ENCODE measurements at places on chromosomes 7 and 10.
A peak's percentile ranks its signal among the peaks of the same experiment; 100 is the strongest.

DNA sequence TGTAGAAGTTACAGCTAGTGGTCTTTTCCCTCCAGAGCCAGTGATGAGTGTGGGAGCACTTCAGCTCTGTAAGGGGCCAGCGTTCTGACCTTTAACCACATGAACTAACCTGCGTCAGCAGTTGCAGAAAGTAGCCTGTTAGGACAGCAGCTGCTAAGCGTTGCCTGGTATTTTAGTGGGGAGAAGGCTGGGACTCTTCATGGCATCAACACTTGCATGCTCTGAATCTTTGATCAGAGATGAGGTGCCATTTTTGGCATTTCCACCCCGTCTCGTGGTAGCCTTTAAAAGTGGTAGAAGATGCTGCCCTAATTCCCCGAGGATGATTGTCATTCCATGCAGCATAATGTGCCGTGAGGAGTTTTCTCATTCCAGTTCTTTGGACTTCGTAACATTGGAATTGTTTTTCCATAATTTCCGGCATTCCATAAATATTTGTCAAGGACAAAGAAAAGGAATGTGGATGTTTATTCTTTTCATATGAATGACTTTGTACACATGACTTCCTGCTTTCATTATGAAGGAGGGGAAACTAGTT, 92.2 kb downstream of the AVL9 start:
- no peak for DNase-seq

GRCh38 chr10:23694446-23694920, 255.6 kb downstream of the OTUD1 start:
- no peak for DNase-seq

GRCh38 chr10:94487575-94487974, 58.0 kb upstream of the HELLS start:
- DNase-seq: no peak

GRCh38 chr7:105079348-105079747, 65.3 kb downstream of the KMT2E start:
- no peak for DNase-seq

DNA sequence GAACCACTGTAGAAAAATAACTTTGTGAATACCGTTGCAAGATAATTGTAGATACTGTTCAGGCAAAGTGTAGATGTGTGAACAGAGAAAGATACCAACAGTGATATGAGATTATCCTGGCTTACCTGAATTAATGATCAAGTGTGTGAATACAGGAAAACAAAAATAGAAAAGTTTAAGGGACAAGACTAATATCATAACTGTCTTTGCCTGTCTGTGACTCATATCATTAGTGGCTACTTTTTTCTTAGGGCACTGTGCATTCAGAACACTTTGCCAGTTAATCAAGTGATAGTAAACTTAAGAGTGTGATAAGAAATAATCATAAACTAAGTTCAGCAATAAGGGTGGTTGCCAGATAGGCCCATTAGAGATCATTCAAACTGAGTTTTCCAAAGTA, 323.0 kb upstream of the LRGUK start:
- no peak for DNase-seq

DNA sequence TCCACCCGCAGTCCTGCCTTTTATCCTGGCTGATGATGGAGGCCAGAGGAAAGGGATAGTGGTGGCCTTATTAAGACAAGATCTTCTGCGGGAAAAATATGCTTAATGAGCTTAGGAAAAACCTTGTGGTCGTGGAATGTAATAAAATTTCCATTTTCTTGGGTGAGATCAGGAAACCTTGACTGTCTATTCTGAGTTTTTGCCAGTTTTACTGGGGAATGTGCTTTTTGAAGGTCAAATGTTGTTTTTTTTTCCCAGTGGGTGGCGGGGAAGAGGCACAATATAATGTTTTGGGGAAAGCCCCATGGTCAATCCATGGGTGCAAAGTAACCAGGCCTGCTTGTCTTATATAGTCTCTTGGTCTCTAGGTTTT, 118.5 kb downstream of the CREB5 start:
- DNase-seq: no peak

DNA sequence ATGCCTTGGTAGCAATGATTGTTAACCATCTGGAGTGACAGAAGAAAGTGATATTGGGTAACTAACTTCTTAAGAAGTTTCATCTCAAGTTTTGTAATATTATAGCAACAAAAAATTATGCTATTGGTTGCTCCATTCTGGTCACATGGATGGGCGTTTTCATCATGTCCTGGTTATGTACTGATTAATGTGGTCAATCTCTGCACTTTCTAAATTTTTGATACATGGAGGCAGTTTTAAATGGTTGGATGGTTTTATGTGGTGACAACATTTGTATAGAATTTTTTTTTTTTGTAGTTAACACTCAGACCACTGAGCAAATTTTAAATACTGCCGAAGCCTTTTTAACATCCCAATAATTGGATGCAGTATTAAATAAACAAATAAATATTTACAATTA, 55.2 kb upstream of the CCAR1 start:
- no peak for DNase-seq

GRCh38 chr10:86224354-86225102, 142.1 kb downstream of the GRID1 start:
- no peak for DNase-seq

GRCh38 chr10:74677951-74678350, 148.4 kb upstream of the KAT6B start:
- DNase-seq: no peak

DNA sequence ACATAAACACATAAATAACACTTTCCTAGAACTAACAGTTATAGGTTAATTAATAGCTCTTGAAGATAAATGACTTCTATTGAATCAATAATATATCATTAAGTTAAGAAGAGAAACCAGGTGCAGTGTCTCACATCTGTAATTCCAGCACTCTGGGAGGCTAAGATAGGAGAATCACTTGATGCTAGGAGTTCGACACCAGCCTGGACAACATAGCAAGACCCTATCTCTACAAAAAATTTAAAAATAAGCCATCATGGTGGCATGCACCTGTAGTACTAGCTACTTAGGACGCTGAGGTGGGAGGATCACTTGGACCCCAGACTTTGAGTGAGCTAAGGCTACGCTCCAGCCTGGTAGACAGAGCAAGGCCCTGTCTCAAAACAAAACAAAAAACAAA, 38.8 kb downstream of the AKR1D1 start:
- no peak for DNase-seq

DNA sequence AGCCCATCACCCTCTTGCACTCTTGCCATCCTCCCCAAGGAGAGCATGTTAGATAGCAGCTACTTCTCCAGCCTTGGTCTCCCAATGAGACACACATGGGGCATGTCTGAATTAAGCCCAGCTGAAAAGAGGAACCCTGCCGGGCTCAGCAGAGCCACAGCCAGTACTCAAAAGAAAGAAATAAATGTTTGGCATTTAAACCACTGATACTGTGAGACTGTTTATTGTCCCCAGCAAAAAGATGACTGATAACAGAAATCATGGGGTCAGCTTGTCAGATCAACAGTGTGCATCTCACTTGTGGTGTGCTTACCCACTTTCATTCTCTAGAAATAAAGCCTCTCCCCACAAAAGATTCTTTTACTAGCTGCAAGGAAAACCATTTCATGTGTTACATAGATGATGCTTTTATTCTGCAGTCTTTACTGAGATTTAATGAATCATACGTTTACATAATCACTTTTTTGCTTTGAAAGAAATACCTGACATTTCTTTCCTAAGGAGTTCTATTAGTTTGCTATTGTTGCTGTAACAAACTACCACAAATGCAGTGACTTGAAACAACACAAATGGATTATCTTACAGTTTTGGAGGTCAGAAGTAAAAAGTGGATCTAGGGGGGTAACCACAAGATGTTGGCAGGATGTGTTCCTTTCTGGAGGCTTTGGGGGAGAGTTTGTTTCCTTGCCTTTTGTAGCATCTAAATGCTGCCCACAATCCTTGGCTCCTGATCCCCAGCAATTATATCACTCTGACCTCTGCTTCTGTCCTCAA, 20.9 kb downstream of the ANKRD7 start:
- DNase-seq: no peak

DNA sequence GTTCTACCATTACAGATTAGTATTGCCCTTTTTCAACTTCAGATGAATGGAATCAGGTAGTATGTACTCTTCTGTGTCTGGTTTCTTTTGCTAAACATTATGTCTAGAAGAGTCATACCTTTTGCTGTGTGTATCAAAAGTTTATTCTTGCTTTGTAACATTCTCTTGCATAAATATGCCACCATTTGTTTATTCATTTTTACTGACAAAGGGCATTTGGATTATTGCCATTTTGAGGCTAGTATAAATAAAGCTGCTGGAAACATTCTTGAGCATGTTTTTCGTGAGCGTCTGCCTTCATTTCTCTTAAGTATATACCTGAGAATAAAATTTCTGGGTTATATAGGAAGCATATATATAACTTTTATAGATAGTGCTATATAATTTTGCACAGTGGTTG, 121.7 kb upstream of the CSTF2T start:
- no peak for DNase-seq

- DNase-seq: no peak
These were observed 53.7 kb downstream of the TAF3 start for GRCh38 chr10:7872041-7872442.

- peak; percentile 89 for DNase-seq
These were observed 1.4 kb downstream of the CAV1 start for GRCh38 chr7:116525913-116526861.

DNA sequence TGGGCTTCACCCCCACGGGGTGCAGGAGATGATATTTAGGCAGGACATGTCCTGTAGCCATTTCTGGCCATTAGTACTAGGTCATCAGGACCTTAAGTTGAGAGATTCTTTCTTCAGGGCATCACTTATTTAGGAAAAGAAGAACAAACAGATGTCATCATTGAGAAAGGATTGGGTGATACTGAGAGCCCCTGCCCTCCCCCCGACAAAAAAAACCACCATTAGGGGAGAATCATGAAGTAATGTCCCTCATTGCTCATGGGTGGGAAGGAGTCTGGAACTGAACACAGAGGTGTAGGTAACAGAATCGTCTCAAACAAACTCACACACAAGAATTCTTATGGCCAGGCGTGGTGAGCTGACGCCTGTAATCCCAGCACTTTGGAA, 6.4 kb upstream of the ORAI2 start:
- DNase-seq: no peak

DNA sequence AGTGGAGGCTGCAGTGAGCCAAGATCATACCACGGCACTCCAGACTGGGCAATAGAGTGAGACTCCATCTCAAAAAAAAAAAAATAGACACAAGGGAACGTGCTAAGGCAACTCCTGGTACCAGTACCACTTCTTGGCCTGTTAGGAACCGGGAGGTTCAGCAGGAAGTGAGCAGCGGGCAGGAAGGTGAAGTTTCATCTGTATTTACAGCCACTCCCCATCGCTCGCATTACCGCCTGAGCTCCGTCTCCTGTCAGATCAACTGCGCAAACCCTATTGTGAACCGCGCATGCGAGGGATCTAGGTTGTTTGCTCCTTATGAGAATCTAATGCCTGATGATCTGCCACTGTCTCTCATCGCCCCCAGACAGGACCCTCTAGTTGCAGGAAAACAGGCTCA, 69.9 kb upstream of the FOXK1 start:
- DNase-seq: no peak

GRCh38 chr7:4234498-4234855, 447.6 kb upstream of the FOXK1 start:
- DNase-seq: peak; percentile 61

GRCh38 chr7:33757563-33758165, 147.7 kb upstream of the BMPER start:
- no peak for DNase-seq

- no peak for DNase-seq
These were observed 295.9 kb upstream of the FOXK1 start for GRCh38 chr7:4386190-4386589.

GRCh38 chr10:92087750-92088395, 164.3 kb downstream of the BTAF1 start:
- peak; percentile 84 for DNase-seq

- peak; percentile 94 for DNase-seq
These were observed 1.6 kb upstream of the HILPDA start for GRCh38 chr7:128453836-128454804.

DNA sequence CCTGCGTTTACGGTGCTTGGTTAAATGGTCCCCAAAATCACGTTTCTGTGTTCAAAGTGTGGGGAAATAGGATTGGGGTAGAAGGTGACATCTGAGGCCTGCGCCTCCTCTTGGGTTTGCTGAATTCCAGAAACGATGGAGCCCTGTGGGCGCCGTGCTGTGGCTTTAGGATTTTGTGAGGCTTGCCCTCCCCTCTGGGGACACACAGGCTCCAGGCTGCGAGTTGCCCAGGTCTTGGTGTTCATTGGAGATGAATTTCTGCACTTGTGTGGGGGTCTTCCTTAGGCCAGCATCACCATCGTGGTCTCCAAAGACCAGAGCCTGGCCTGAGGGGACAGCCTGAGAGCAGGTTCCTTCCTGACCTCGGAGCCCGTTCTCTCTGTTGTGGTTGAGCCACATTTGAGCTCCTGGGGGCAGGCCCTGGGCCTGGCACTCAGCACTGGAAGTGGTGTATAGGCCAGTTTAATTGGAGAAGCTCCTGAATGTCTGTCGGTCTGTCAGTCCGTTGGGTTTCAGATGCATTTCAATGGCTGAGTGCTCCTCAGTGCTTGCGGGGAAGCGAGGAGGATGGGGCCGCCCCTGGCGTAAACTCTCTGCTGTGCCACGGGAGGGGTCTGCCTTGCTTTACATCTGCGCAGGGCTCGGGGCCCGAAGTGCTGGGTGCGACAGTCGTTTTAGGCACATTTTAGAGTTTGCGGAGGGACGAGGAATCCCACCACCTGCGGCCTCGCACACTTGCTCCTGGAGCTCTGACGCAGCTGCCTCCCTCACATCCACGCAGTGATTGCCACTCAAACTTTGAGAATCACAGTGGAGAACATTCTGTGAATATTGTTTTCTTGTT, 71.7 kb downstream of the DNAJB6 start:
- no peak for DNase-seq

DNA sequence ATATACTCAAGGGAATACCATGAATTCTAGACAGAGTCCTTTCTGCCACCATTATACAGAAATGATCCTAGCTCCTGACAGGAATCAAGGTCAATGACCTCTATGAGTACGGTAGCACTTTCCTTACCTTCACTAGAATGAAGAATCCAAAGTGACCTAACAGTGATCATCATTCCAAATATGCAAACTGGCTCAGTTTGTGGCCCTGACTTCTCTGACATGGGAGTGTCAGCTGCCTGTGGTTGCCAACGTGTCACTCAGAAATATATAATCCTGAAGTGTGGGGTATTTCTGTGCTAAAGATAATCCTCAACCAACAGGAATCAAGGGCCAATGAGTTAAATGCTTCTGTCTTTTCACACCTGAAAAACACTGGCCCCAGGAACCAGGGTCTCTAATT, 45.7 kb downstream of the COPG2 start:
- no peak for DNase-seq

- DNase-seq: no peak
These were observed 124.1 kb downstream of the LMBR1 start for GRCh38 chr7:156768698-156769472.

GRCh38 chr10:128614802-128615553, 488.8 kb upstream of the MKI67 start:
- no peak for DNase-seq

DNA sequence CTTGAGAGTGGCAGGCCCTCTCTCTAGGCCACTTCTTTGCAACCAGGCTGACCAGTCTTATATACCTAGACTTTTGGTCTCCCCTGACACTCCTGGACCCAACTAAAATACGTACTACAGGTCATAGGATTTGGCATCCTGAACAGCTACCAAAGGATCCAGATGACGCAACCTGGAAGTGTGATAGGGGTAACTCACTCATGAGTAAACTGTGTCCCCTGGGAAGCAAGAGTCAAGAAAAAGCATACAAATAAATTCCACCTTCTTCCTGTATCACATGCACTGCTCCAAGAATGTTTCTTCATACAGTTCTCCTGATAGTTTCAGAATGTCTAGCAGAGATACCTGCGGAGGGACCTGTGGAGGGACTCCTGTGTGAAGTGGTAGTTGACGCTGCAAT, 172.3 kb downstream of the MDFIC start:
- DNase-seq: no peak

All from ascending aorta (tissue), 2 donors.